PC-3 (cell line): ENCODE measurements at places on chromosomes 6 and 20. TPM values are rescaled to one million over a fixed set of nuclear protein-coding genes. Genes with fewer than 3 reads are reported as not detected.

DNA sequence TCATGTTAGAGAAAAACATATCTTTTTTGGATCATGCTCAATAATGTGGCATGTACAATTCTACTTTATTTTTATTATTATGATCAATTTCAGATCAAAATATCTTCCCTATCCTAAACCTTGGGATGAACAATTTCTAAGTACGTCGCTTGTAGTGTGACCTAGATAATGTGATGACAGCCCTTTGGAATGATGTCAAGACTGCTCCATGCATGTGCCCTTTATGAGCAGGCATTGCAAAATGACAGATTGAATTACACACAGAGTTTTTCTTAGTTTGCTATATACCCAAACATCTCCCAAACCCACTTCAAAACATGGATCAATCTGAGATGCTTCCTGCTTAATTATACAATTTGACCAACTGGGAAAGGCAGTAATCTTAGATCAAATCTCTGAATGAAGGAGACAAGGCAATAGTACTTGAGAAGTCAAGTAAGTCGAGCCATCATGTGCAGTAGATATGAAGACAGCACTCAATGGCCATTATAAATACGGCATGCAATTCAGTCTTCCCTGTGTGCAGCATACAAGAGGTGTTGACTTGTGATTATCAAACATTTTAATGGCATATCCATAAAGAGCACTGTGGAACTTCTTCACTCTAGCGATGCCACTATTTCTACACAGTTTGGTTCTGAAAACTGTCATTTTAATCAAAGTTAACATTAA, 294.8 kb downstream of the RNF144B start:
- H3K4me3 ChIP-seq = no peak overlapping the region
- H3K4me1 ChIP-seq = no peaks in the 10 kb centered on the region
- DNase-seq = no peak
- H3K27me3 ChIP-seq = peaks cover 33% of the 10 kb centered on the region; the same call in 1 of the 2 replicates

- no peak overlapping the region for H3K4me3 ChIP-seq
- H3K27me3 ChIP-seq = no peaks in the 10 kb centered on the region
- H3K36me3 ChIP-seq = no peaks in the 10 kb centered on the region
- H3K27ac ChIP-seq = no peak overlapping the region
- no peak for DNase-seq
These were observed 29.9 kb downstream of the NFATC2 start for GRCh38 chr20:51512645-51513044.

- no peaks in the 10 kb centered on the region for H3K36me3 ChIP-seq
- H3K4me3 ChIP-seq = no peak overlapping the region
- no peak for DNase-seq
- no peaks in the 10 kb centered on the region for H3K27me3 ChIP-seq
These were observed 1009.7 kb upstream of the GJE1 start for GRCh38 chr6:141123049-141123448.

DNA sequence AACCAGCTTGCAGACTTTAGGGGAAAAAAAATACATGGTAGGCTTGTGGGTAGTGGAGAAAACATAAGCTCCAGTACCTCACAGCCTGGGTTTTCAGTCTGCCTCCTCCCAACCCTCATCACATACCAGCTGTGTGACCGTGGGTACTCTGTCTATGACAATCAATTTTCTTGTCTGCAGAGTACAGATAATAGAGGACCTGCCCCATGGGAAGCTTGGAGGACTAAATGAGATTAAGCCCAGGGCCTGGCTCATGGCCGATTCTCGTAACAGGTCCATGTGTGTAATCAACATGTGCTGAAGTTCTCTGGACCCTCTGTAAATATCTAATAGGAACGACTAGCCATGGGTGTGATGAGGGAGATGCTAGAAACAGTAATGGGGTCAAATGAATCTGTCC, 34.0 kb downstream of the NT5E start:
- DNase-seq = no peak
- 0 out of 2 replicates have a peak, but pooled peaks cover 5% of the 10 kb centered on the region for H3K4me1 ChIP-seq
- no peaks in the 10 kb centered on the region for H3K36me3 ChIP-seq
- H3K27me3 ChIP-seq = no peaks in the 10 kb centered on the region

DNA sequence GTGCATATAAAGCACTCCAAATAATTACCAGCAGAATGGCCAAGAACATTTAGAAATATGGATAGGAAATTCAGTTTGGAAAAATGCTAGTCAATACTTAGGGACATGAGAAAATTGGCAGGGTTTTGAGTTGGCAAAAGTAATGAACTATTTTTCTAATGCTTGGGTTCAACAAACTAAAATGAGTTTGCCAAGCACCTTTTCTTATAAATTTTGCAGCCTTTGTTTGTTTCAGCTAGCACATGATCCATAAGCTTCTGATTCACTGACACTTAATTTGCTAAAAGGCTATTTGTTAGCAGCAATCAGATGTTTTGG, 324.8 kb downstream of the QKI start:
- no peaks in the 10 kb centered on the region for H3K4me1 ChIP-seq
- H3K36me3 ChIP-seq = no peaks in the 10 kb centered on the region
- H3K4me3 ChIP-seq = no peak overlapping the region
- no peak overlapping the region for H3K27ac ChIP-seq

DNA sequence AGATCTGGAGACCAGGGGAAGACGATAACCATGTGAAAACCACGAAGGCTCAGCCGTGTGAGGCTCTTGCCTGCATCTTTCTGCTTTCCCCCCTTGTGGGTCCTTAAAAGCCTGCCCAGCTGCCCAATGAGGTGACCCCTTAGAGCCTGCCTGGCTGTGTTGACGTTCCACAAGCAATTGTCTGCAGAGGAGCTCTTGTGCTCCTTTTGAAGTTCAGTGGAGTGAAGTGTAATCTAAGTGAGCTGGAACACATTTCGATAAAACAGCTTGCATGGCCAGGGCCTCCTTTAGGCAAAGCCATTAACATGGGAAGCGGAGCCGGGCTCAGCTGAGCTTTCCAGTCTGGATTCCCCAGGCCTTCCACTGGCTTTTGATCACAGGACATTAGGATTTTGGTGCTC, 27.3 kb upstream of the TCP11 start:
- no peak for DNase-seq
- H3K4me3 ChIP-seq = no peak overlapping the region
- H3K36me3 ChIP-seq = no peaks in the 10 kb centered on the region

- no peak overlapping the region for H3K27ac ChIP-seq
- peaks cover 9% of the 10 kb centered on the region for H3K4me1 ChIP-seq
- no peaks in the 10 kb centered on the region for H3K27me3 ChIP-seq
- no peak overlapping the region for H3K4me3 ChIP-seq
These were observed 82.2 kb downstream of the ANKRD60 start for GRCh38 chr20:58146081-58146745.

GRCh38 chr20:57577679-57578475, 17.0 kb downstream of the PCK1 start:
- peaks cover 8% of the 10 kb centered on the region for H3K4me1 ChIP-seq
- peaks cover 90% of the 10 kb centered on the region for H3K27me3 ChIP-seq
- no peak overlapping the region for H3K27ac ChIP-seq
- H3K36me3 ChIP-seq = no peaks in the 10 kb centered on the region

DNA sequence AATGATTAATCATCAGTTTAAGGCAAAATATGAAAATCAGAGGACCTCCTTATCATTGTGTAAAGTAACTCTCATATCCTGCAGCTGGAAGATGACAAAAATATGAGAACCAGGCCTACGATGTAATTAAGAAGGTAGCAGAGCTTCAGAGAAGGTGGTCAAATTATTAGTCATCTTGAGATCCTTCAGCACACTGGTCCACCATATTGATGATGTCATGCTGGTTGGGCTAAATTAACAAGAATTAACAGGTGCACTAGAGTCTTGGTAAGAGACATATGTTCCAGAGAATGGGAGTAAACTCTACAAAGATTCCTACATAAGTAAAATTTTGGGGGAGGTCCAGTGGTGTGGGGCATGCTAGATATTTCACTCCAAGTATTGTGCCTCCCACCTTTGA, 112.8 kb downstream of the OTOR start:
- H3K4me1 ChIP-seq = no peaks in the 10 kb centered on the region
- no peak overlapping the region for H3K4me3 ChIP-seq
- no peak for DNase-seq
- H3K36me3 ChIP-seq = no peaks in the 10 kb centered on the region

GRCh38 chr20:37437676-37438075, 83.4 kb upstream of the NNAT start:
- H3K27ac ChIP-seq = no peak overlapping the region
- H3K27me3 ChIP-seq = peaks cover 7% of the 10 kb centered on the region; the same call in 1 of the 2 replicates
- H3K36me3 ChIP-seq = no peaks in the 10 kb centered on the region
- DNase-seq = no peak

GRCh38 chr6:138765896-138766655, 7.5 kb upstream of the CCDC28A start:
- no peak overlapping the region for H3K27ac ChIP-seq
- no peaks in the 10 kb centered on the region for H3K4me1 ChIP-seq
- no peak overlapping the region for H3K4me3 ChIP-seq
- no peaks in the 10 kb centered on the region for H3K27me3 ChIP-seq

DNA sequence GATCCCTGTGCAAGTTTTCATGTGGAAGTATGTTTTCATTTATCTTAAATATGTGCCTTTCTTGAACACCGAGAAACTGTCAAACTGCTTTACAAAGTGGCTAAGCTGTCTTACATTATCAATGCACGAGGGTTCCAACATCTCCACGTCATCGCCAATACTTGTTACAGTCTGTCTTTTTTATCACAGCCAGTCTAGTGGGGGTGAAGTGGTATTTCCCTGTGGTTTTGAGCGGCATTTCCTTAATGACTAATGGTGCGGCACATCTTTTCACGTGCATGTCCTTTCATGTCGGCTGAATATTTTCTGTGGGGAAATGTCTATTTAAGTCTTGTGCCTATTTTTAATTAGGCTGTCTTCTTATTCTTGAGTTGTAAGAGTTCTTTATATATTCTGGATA, 280.4 kb downstream of the FOXC1 start:
- H3K36me3 ChIP-seq = no peaks in the 10 kb centered on the region
- no peak overlapping the region for H3K27ac ChIP-seq
- DNase-seq = no peak
- H3K27me3 ChIP-seq = no peaks in the 10 kb centered on the region

DNA sequence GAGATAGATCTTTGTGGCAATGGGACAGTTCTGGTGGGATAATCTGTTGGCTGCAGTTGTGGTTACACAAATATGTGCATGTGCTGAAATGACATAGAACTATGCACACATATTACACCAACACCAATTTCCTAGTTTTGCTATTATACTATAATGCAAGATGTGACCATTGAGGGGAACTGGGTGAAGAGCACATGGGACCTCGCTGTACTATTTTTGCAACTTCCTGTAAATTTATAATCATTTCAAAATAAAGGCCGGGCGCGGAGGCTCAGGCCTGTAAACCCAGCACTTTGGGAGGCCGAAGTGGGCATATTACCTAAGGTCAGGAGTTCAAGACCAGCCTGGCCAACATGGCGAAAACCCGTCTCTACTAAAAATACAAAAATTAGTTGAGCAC, 8.7 kb downstream of the ARMC12 start:
- DNase-seq = no peak
- H3K27ac ChIP-seq = no peak overlapping the region
- no peaks in the 10 kb centered on the region for H3K27me3 ChIP-seq

- DNase-seq = no peak
- H3K4me3 ChIP-seq = no peak overlapping the region
- peaks cover 16% of the 10 kb centered on the region for H3K4me1 ChIP-seq
- H3K27ac ChIP-seq = no peak overlapping the region
- no peaks in the 10 kb centered on the region for H3K27me3 ChIP-seq
- peaks cover 3% of the 10 kb centered on the region; the same call in 1 of the 2 replicates for H3K36me3 ChIP-seq
These were observed 2.0 kb upstream of the VARS1 start for GRCh38 chr6:31797588-31797987.

- no peak overlapping the region for H3K4me3 ChIP-seq
- no peak overlapping the region for H3K27ac ChIP-seq
- no peaks in the 10 kb centered on the region for H3K4me1 ChIP-seq
- H3K36me3 ChIP-seq = no peaks in the 10 kb centered on the region
- no peaks in the 10 kb centered on the region for H3K27me3 ChIP-seq
- DNase-seq = no peak
These were observed 24.0 kb upstream of the THBS2 start for GRCh38 chr6:169277619-169278018.

GRCh38 chr20:32045999-32046398, 6.0 kb upstream of the HCK start:
- H3K27ac ChIP-seq = no peak overlapping the region
- no peak for DNase-seq
- H3K36me3 ChIP-seq = no peaks in the 10 kb centered on the region
- H3K27me3 ChIP-seq = peaks cover 69% of the 10 kb centered on the region
- H3K4me3 ChIP-seq = no peak overlapping the region
- no peaks in the 10 kb centered on the region for H3K4me1 ChIP-seq

ADTRP gene
- 2.0 TPM in 1 of 2 replicates, not detected in the other for total RNA-seq

EPPIN gene
- not detected in 2 replicates for total RNA-seq

PTCRA gene
- not detected in 2 replicates for total RNA-seq

CST3 gene
- total RNA-seq = 311 and 331 TPM in 2 replicates

SLC26A8 gene
- not detected in 2 replicates for total RNA-seq

MYCT1 gene
- 0.55 TPM in 1 of 2 replicates, not detected in the other for total RNA-seq
